ENCODE measurements at places on chromosomes 1 and 21.

DNA sequence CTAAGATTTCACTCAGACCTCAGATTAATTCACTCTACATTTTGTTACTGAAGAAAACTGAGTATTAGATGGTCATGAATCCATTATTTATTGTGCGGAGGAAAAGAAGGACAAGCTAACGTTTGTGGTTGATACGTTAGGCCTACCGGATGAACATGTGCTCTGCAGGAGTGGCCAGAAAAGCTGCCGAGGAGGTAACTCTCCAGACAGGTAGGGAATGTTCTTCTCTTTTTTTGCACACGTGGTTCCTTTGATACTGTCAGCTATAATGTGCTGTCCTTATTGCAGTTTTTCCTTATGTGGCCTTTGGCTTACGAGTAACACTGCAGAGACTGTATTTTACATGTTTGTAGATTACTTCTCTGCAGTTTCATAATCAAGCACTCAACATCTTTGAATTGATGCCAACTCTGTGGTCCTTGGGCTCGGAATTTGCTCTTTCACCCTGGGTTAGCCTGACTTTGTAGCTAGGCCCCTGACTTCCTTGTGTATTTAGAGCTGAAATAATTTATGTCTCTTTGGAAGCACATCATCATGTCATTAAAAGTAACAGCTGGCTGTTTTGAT, 13.6 kb downstream of the MTR start:
- no peak for DNase-seq

DNA sequence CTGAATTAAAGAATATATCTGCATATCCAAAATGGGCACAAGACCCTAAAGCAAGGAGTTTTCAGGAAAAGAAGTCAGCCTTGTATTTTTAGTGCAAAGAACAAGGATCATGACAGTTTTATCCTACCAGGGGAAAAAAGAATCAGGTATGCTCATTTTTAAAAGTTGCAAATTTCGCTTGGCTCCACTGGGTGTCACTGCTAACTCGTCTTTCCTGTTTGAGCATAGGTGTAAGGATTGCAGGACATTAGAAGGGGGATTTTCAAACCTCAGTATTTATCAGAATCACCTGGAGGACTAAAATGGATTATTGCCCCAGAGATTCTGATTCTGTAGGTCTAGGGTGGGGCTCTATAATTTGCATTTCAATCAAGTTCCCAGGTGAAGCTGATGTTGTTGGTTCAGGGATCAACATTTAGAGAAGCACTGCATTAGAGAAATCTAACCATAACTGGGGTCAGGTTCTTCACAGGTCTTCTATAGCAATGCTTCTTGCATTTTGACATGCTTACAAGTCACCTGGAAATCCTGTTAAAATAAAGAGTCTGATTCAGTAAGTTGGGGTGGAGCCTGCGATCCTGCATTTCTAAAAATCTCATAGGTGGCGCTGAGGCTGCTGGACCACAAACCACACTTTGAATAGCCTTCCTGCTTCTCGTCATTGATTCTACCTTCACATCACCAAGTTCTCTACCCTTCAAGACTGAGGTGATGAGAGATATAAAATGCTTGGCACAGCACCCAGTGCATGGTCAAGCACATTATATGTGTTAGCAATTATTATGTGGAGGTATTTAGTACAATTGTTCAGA, 39.6 kb downstream of the NUF2 start:
- DNase-seq = no peak

GRCh38 chr1:48066936-48067335, 69.8 kb upstream of the TRABD2B start:
- no peak for DNase-seq

GRCh38 chr1:27057801-27058625, 45.4 kb upstream of the TENT5B start:
- no peak for DNase-seq

DNA sequence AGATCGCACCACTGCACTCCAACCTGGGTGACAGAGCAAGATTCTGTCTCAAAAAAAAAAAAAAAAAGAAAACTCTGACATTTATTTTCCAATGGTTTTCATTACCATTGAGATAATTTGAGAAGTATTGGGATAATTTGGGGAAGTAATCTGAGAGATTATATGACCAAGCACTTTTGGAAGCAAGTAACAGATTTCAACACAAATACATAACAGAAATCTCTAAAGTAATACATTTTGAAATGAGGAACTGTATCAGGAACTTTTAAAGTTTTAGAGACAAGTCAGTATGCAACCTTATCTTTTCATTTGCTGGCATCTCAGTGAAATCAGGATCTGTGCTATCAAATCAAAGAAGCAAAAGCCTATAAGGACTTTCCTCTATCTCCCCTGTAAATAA, 25.4 kb upstream of the SLC16A1 start:
- DNase-seq = no peak

DNA sequence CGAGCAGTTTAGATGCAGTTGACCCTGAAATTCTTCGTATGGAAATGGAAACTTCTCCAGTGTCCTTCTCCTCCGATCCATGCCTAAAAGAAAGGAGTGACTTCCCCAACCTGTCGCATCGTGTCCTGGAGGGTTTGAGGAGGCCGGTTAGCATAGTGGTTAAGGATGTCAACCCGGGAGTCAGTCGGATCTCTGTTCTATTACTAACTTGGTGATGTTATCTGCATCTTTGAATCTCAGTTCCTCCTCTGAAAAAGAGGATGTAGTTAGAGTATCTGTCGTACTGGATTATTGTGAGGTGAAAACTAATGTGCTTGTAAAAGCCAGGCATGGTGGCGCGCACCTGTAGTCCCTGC, 684 bp downstream of the ZBTB8B start:
- DNase-seq = no peak

GRCh38 chr1:47769295-47769694, 227.9 kb downstream of the TRABD2B start:
- DNase-seq = no peak

- no peak for DNase-seq
Measured at GRCh38 chr1:167987174-167987573, 50.3 kb upstream of the MPC2 start.

DNA sequence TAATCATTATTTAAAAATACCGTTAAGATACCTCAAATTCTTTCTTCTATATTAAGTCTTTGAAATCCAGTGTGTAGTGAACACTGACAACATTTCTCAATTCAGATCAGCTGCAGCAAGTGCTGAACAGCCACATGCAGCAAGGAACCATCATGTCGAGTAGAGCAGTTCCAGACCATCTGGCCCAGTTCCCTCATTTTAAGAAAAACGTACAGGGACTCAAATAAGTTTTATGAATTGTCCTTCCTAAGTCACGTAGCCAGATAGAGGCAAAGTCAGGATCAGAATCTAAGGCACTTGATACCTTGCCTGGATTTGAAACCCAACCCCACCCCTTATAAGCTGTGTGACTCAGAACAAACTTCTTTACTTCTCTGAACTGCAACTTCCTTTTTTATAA, 132.4 kb downstream of the PROX1 start:
- DNase-seq = no peak

DNA sequence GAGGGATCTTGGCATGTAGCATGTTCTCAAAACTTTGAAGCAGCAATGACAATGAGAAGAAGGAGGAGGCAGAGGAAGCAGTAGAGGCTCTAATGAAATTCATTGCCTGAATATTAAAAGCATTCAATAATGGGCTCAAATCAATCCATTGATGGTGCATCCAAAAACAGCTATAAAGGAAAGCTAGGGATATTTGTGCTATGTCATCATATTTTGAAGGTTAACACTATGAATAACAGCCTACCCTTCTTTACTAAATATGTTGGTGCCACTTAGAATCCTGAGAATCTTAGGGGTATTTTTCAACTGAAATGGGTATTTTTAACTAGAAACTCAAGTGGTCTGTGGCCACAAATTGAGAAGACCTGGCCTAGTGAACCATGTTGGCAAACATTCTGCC, 153.7 kb downstream of the SETD4 start:
- no peak for DNase-seq

GRCh38 chr1:43275826-43276620, 6.2 kb downstream of the TMEM125 start:
- DNase-seq = no peak

- no peak for DNase-seq
Measured at GRCh38 chr1:4170548-4171340, 270.7 kb upstream of the C1orf174 start.

DNA sequence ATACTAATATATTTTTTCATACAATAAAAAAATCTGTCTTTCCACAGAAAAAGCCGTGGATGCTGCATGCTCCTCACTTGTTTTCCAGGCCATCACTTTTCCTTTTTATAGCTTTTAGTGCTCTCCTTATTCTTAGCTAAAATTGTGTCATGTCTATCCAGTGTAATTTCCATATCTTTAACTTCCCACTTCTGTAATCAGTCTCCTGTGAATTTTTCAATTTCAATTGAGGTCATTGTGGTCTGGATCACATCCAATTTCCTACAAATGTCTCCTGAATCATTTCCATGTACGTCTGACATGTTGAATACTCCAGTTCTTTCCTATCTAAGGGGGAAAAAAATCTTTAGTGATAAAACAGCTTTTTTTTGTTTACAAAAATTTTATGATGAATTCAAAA, 838.2 kb upstream of the B3GALT2 start:
- no peak for DNase-seq

GRCh38 chr1:23661887-23662286, 29.7 kb upstream of the RPL11 start:
- no peak for DNase-seq

DNA sequence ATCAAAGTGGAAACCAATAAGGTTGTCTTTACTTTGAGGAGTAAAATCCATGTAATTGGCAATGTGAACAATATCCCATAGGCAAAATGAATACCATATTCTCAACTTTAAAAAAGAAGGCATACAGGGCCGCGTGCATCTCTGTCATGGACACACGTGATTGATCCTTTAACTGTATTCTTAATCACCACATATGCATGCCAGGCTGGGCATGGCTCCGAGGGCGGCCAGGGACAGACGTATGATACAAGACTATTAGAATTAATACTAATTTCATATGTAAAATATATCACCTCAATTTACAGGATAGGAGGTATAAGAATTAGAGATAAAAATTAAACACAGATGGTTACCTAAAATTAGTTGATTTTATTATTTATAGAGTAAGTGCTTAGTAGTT, 11.2 kb downstream of the RGS21 start:
- no peak for DNase-seq

GRCh38 chr1:215807218-215807617, 240.1 kb downstream of the KCTD3 start:
- DNase-seq = no peak

GRCh38 chr1:206834711-206835110, 30.7 kb upstream of the IL20 start:
- DNase-seq = no peak

DNA sequence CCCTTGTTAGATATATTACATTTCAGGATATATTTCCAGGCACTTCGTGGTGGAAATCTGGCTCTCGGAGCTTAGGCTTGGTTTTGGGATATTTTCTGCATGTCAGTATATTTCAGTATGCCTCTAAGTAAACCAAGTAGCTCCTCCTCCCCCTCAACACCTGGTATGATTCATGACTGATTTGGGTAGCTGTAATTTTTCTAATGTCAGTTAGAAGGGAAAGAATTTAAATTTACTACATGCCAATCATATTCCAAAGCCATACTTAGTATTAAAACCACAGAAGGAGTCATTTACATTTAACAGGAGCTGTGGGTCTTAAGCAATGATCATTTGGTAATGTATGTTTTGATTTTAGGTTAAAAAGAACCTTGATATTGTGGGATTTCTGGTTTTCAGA, 40.6 kb downstream of the ST6GALNAC3 start:
- DNase-seq = no peak

DNA sequence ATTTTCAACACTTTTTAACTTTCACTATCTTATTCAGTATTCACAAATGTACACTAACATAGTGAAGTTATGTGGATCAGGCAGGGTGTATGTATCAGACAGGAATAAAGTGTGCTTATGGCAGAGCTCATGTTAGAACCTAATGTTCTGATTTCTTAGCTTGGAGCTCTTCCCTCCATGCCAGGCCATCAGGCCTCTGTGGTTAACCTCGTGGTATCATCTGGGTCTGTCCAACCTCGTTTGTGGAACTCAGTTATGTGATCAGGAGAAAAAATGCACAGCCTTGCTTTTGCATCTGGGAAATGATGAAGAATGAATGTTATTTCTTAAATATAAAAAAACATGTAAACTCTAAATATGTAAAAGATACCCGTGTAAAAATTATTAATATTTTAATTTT, 86.9 kb downstream of the MPZL1 start:
- DNase-seq = no peak

GRCh38 chr1:2950926-2951305, 70.4 kb upstream of the ACTRT2 start:
- no peak for DNase-seq

DNA sequence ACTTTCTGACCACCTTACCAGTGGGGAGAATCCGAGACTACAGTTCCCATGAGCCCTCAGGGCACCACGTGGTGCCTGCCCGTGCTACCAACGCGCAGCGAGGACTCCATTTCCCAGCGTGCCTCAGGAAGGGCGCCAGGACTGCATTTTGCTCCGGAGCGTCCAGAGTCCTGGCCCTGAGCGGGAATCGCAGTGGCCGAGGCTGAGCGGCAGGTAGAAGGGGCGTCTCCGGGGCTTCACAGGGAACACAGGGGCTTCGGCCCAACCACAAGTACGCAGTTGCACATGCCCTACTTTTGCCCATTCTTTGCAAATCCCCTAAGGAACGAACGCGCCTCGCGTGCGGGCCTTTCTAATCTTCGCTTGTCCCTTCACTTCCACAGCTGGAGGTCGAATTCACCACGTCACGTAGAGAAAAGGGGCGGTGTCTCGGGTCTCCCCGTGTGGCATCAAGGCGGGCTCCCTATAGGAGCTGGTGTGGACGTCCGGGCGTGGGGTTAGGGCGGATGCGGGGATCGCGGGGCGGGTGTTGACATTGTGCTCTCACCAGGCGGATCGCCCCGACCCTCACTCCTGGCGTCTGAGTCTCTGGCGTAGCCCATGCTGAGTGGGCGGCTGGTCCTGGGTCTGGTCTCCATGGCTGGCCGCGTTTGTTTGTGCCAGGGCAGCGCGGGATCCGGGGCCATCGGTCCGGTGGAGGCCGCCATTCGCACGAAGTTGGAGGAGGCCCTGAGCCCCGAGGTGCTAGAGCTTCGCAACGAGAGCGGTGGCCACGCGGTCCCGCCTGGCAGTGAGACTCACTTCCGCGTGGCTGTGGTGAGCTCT, at the start of gene BOLA1:
Gene BOLA1 (plus strand): TSS at position 109 of the 825 bp plus-strand sequence. CDS start 492 bp downstream, at position 601.
- DNase-seq = peak; percentile 75

- DNase-seq = no peak
Measured at GRCh38 chr1:54795841-54796468, 5.2 kb downstream of the TTC22 start.

GRCh38 chr1:115544131-115544530, 97.6 kb upstream of the VANGL1 start:
- no peak for DNase-seq

GRCh38 chr21:45502600-45502999, 39.6 kb downstream of the SLC19A1 start:
- DNase-seq = no peak

GRCh38 chr1:24470592-24470991, 32.0 kb upstream of the RCAN3 start:
- no peak for DNase-seq
